Choroid plexus epithelial cell (primary cell): ENCODE measurements at places on chromosomes 13 and 19.

GRCh38 chr13:43146400-43146799, 123.0 kb downstream of the DNAJC15 start:
- DNase-seq = no peak

GRCh38 chr13:21971662-21972621, 301.1 kb downstream of the FGF9 start:
- no peak for DNase-seq

DNA sequence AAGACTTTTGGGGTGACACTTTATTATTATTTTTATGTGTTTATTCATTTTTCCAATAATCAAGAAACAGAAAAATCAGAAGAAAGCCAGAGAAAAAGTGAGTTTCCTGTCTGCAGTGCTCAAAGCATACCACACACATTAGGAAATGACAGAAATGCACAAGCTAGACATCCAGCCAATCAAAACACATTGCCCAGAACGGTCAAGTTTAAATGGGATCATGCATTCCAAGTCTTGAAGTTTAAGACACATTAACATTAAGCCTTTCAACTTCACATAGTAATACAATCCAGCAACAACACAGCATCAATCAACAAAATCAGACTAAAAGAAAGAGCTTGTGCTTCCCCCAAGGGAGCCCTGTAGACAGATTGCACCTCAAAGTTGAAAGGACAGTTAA, 28.7 kb upstream of the MEDAG start:
- DNase-seq = peak; percentile 90

- DNase-seq = no peak
Observed at GRCh38 chr13:38429916-38430315, 80.3 kb downstream of the UFM1 start.

- no peak for DNase-seq
Observed at GRCh38 chr19:13269348-13269747, 119.1 kb downstream of the IER2 start.

DNA sequence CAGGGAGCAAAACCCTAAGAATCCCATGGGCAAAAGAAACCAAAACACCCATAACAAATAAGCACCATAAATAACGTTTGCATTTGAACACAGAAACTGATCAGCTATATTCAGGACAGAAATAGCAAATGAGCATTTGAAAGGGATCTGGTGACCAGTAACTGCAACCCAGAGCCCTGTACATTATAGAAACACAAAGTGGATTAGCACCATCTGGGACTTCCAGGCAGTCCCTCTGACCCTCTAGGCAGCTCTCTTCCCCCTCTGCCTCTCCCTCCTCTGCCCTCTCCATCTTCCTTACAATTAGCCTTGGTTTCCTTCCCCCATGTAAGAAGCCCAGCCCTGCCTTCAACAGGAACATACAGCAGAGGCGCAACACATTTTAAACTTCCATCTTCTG, 215.0 kb downstream of the DCLK1 start:
- no peak for DNase-seq

GRCh38 chr13:78540058-78540457, 63.3 kb downstream of the POU4F1 start:
- no peak for DNase-seq
